GM04503 (cell line): ENCODE measurements at places on chromosomes 11 and 22.

GRCh38 chr22:25449781-25450317 lies 114.6 kb upstream of the GRK3 start:
- no peak for DNase-seq

- DNase-seq, result no peak
Measured at GRCh38 chr22:38163844-38164550, 17.6 kb downstream of the PLA2G6 start.

GRCh38 chr11:92284558-92284957 lies 59.9 kb downstream of the FAT3 start:
- no peak for DNase-seq

GRCh38 chr22:47057916-47058585 lies 295.6 kb downstream of the TBC1D22A start:
- no peak for DNase-seq

GRCh38 chr11:85825616-85826015 lies 14.7 kb upstream of the SYTL2 start:
- no peak for DNase-seq

DNA sequence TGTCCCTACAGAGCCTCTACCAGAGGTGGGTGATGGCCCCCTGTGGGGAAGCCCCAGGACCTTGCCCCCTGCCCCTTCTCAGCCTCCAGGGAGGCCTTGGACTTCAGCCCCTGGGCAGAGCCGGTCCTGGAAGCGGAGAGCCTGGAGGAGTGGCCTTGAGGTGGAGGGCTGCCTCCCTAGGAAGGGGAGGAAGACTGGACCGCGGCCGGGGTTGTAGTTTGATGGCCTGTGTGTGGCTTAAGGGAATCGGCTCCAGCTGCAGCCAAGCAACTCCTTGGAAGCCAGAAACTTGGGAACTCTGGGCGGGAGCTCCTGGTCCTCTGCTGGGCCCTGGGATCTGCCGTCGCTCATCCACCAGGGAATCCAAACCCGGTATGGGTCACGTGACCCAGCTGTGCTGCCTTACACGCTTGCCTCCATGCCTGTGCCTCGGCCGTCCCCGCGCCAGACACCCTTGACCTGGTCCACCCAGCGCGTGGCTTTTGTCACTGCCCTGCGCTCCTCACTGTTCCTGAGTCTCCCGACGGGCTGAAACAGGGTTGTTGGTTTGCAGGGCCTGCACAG lies 23.5 kb upstream of the ARHGAP8 start:
- DNase-seq, result no peak

GRCh38 chr11:77079666-77080065 lies 12.9 kb downstream of the CAPN5 start:
- DNase-seq, result no peak
